ENCODE measurements at places on chromosomes 13 and 19. TPM values are rescaled to one million over a fixed set of nuclear protein-coding genes. Genes with fewer than 3 reads are reported as not detected.

GRCh38 chr13:95593462-95593861 is 40.9 kb downstream of the CLDN10 start:
- DNase-seq, result no peak

GRCh38 chr13:79972066-79972569 is 368.8 kb downstream of the SPRY2 start:
- no peak for DNase-seq

CBY2 gene
- total RNA-seq, result not detected

- DNase-seq, result no peak
These were observed 10.8 kb upstream of the CCNA1 start for GRCh38 chr13:36421447-36421846.

DNA sequence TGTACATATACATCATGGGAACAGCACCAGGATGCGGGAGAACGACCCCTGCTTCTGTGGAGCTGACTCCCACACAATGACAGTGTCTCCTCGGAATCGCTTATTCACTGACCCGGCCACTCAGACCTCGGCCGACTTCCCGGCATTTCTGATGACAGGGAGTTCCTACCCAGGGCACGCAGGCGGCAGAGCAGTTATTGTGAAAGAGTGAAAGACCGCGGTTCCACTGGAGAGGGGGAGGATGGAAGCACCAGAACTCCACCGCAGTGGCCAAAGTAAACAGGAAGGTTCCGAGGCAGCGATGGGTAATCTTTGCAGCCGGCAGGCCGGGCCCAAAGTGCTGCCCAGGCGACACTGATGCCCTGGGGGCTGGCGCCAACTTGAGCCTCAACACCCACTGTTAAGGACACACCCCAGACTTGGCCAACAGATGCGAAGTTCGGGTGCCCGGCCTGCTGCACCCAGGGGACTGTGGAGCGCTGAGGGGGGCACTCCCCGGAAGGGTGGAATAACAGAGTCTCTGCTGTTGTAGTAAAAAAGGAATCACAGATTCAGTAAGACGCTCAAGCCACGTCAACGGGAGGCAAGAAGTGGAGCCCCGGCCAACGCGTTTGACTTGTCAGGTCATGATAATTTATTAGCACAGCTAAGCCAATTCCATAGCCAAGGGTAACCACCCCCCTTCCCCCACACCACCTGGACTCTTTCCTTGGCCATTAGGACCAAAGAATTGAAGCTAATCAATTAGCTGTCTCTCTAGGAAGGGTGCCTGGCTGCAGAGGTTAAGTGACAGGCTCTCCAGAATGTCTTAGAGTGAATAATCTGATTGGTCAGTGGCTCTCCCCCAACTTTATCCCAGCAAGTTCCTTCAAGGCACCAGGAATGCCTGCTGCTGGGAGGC is 5.8 kb downstream of the MLLT1 start:
- DNase-seq, result peak; percentile 26

DNA sequence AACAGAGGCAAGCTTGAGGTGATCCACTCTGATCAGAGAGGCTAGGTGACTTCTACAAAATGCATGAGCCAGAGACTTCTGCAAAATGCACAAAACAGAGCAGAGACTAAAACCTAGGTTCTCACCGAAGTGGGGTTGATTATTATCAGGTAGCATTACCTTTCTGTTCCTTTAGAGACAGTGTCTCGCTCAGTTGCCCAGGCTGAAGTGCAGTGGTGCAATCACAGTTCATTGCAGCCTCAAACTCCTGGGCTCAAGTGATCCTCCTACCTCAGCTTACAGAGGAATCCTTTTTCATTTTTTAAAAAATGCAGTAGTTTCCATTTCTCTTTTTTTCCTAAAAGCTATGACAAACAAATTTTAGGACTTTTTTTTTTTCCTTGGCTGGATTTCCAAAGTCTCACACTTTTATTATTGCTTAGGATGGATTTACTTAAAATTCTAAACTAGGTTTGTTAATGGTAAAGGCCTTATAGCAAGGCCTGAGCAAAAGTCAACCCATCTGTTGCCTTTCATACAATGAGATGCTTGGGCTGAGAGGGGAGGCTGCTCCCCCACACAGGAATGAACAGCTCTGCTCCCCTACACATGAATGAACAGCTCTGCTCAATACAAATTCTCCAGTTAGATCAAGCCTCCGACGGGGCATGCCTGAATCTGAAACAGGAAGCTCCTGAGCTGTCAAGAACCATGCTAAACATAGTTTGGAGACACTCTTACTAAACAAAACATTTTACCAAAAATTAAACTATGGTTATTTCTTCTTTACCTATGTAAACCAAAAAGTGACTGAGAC is 18.8 kb upstream of the TNFRSF19 start:
- no peak for DNase-seq

DNA sequence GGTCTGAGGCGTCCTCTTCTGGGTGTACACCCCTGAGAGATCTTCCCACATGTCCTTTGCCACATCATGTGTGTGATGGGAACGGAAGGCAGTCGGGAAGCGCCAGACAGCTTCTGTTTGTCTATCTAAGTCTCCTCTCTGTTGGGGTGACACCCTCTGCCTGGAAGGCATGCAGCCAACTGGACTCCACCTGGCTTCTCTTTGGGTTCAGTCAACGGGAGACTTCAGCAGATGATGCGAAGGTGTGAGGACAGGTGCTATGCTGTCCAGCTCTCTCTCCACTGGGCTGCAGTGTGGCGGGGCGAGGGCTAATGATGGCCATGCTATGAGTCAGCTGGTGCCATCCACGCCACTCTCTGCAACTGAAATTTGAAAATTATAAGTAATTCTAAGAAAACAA is 14.3 kb upstream of the SBK3 start:
- DNase-seq, result no peak

DNA sequence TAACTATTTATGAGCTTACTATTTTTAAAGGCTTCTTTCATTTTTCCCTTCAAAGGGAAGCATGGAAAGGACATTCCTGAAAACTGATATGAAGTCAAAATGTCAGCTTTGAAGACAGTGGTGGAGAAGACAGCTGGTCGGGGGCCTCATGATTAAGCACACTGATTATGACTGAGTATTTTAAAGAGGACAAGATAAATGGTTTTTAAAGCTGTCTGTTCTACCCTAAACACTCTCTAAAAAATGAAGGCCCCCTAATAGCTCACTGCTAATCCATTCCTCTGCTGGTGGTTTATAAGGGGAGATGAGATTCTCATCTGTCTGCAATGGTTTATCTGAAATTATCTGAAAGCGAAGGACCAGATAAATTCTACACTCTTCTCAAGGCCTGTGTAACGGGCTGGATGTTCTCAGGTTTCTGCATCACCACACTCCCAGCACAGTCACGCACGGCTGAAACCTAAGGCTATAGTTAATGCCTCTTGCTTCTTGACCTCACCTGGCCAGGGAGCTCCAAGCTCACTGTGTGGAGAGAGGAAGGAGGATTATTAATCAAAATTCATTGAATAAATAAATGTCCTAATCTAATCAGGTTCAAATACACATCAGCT is 86.9 kb upstream of the DOCK9 start:
- no peak for DNase-seq

RFPL4A gene
- not detected for total RNA-seq

- DNase-seq, result no peak
These were observed 46.5 kb upstream of the CLDN10 start for GRCh38 chr13:95505986-95506385.

- DNase-seq, result peak; percentile 40
These were observed 12.4 kb downstream of the MAST3 start for GRCh38 chr19:18109733-18110608.

TINCR gene
- total RNA-seq, result 0.27 TPM

PABPC3 gene
- 0.28 TPM for total RNA-seq
